Stimulated activated CD4-positive, alpha-beta T cell treated with anti-CD3 and anti-CD28 coated beads, TNF-alpha, amount 100 ng/mL, for 24 hours (primary cell): ENCODE measurements at places on chromosomes 7 and 10.

GRCh38 chr10:128230401-128230800 is 104.2 kb upstream of the MKI67 start:
- DNase-seq, result no peak

DNA sequence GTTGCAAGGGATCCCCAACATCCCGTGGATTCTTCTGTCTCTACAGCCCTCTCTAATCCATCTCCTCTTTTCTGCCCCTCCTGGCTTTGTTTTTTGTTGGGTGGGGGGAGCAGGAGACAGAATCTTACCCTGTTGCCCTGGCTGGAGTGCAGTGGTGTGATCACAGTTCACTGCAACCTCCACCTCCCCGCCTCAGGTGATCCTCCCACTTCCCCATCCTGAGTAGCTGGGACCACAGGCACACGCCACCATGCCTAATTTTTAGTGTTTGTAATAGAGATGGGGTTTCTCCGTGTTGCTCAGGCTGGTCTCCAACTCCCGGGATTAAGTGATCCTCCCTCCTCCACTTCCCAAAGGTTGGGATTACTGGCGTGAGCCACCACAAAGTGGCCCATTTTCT is 121.8 kb downstream of the MYL10 start:
- DNase-seq, result no peak

DNA sequence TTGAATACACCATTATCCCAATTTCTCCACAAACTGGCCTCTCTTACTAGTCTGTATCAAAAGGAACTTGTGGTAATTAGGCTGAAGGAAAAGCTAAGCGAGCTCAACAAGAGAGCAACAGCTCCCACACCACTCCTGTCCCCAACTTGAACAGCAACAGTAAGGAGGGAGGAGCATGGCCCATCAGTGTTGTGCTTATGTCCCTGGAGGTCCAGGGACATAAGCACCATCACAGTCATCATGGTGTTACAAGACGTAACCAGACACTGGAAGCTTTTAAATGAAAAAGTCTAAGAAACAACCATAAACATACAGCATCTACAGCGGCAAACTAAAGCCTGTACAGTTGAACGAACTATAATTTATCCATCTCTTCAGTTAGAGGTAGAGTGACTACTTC is 989 bp downstream of the ERLIN1 start:
- DNase-seq, result no peak

- no peak for DNase-seq
These were observed 44.9 kb upstream of the CNPY1 start for GRCh38 chr7:155591055-155591775.

DNA sequence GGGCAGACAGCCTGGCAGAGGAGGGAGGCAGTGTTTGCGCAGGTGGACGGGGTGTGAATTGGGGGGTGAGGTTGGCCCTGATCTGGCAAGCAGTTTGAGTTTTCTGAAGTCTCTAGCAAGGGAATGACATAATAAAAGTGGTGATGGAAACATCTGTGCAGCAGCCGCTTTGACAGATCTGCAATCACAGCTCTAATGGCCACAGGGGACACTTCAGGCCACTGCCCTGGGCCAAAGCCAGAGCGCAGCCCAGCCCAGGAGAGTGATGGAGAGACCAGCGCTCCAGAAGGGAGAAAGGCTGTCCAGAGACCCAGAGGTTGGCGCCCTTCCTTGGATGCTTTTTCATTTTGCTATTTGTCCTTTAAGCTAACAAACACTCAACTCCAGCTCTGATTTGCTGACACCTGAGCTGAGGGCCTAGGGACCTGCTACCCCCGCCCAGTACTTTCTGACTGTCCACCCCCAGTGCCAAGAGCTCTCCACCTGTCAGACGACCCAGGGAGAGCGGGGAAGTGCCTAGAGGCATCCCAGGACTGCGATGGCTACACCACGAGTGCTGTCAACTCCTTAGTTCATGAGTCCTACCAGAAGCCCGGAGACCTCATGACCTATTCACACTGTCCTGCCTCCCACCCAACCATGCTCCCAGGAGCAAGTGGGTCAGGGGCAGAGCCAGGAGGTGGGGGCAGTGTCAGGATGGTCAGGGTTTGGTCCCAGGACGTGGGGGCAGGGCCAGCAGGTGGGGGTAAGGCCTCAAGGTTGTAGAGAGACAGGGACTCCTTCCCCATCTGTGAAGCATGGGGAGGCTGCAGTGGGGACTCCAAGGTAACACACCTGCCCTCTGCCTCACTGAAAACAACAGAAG is 112.6 kb downstream of the PRKAG2 start:
- DNase-seq, result no peak

GRCh38 chr10:76974017-76974691 is 663.5 kb downstream of the KCNMA1 start:
- no peak for DNase-seq

- DNase-seq, result no peak
These were observed 56.8 kb downstream of the PARP12 start for GRCh38 chr7:140005754-140006503.

DNA sequence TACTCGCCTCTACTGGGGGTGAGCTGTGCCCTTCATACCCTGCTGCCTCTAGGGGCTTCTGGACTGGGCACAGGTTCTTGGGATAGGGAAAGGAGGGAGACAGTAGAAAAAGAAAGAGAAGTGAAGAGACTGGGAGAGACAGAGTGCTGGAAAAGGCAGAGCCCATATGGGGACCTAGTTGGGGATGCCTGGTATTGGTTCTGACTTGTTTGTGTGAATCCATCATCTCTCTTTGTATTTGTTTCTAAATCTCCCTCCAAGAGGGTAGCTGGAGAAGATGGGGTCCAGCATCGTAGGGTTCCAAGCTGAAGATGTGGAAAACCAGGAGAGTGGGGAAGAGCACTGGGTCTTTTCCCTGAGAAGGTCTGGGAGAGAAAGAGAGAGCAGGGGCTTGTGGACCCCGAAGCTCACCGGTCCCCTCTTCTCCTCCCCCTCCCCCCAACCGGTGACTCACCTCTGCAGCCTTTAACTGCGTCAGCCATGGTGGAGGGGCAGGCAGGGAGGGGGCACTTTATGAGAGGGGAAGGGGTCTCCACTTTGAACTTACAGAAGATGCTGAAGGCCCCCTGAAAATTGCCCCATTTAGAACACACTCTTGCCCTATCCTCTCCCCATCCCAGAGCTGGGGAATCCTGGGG is 3.2 kb upstream of the VGF start:
- no peak for DNase-seq

DNA sequence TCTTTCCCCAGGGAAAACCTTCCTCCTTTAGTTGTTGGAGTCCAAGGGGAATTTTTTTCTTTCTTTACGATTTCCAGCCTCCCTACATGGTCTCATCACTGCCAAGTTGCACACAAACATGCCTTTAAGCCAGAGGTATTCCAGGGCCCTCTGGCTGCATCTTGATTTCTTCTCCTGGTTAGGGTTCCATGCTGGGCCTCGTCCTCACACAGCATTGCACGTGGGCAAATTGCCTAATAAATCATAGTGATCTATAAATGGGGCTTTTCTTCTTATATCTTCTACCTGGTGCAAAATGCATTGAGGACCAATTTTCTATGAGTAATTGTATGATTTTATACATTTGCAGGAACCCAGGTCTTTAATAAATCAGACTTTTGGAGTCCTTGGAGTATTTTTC is 284.2 kb downstream of the C7orf25 start:
- no peak for DNase-seq

DNA sequence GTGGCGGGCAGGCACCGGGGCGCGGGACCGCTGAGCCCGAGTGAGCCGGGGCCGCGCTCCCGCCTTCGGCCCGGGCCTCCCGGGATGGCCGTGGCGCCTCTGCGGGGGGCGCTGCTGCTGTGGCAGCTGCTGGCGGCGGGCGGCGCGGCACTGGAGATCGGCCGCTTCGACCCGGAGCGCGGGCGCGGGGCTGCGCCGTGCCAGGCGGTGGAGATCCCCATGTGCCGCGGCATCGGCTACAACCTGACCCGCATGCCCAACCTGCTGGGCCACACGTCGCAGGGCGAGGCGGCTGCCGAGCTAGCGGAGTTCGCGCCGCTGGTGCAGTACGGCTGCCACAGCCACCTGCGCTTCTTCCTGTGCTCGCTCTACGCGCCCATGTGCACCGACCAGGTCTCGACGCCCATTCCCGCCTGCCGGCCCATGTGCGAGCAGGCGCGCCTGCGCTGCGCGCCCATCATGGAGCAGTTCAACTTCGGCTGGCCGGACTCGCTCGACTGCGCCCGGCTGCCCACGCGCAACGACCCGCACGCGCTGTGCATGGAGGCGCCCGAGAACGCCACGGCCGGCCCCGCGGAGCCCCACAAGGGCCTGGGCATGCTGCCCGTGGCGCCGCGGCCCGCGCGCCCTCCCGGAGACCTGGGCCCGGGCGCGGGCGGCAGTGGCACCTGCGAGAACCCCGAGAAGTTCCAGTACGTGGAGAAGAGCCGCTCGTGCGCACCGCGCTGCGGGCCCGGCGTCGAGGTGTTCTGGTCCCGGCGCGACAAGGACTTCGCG is 534 bp downstream of the FZD9 start:
- peak; percentile 18 for DNase-seq

DNA sequence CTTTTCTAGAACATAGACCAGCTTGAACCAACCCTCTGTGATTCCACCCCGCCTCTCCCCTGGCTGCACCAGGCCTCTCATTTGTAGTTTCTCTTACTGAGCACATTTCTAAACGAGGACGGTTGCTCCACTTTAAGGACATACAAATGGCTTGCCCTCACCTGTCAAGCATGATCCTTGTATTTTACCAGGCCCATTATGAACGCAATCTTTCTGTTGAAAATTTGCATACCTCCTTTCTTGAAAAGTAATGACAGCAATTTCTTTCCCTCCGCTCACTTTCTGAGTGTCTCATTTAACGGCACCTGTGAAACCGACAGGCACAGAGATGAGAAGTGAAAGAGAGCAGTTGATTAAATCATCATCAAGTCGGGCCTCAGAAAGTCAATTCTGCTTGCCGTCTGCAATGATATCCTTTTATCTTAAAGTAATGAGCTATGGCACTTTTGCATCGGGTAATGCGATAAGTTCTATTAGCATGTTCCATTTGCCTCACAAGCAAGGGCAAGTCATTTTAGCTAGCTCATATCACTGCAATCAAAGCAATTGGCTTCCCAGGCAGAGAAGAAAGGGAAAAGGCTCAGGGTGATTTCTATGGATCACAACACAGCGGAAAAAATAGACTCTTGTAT is 705.6 kb upstream of the GALNT17 start:
- DNase-seq, result no peak

- DNase-seq, result no peak
These were observed 25.5 kb downstream of the KLHDC10 start for GRCh38 chr7:130095812-130096211.

- DNase-seq, result no peak
These were observed 308.8 kb upstream of the PHYHIPL start for GRCh38 chr10:58867683-58868082.

DNA sequence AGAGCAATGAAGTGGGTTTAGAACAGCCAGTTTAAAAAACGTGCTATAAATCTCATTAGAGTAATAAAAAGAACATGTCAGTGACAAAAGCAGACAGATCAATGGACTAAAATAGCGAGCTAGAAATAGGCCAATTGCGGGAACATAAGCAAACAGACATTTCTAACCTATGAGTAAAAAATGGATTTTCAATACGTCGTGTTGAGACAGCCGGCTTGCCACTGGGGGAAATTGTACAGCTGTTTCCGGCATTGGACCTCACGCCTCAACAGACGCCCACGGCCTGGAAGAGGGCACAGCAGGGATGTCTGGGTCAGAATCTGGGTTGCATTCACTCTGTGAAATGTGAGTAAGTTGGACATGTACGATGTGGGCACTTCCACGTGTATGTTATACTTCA is 92.9 kb downstream of the SVOPL start:
- DNase-seq, result peak; percentile 22

GRCh38 chr7:112097524-112097923 is 108.7 kb downstream of the DOCK4 start:
- DNase-seq, result no peak

DNA sequence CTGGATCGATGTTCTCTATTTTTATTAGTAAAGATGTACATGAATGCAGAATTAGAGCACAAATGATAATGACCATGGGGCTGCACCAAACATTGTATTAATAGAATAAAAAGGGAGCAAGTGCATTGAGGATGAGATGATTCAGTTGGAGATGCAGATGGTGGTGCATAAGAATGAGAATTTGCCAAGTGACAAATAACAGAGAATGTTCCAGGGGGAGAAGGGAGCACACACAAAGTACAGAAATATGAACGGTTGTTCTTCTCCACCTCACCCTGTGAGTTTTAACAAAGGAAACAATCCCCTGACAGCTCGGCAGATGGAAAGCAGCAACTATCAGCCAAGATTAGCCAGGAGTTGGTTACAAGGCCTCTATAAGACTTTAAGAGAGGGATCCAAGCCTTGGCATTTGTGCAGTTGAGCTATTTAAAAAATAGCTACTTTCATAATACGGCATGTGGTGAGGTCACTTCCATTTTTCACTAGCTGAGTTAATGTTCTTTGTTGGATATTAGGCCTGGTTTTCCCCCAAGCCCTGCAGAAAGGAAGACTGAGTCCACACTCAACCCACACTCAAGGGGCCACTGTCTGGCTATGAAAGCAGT is 462.5 kb downstream of the TNS3 start:
- no peak for DNase-seq

DNA sequence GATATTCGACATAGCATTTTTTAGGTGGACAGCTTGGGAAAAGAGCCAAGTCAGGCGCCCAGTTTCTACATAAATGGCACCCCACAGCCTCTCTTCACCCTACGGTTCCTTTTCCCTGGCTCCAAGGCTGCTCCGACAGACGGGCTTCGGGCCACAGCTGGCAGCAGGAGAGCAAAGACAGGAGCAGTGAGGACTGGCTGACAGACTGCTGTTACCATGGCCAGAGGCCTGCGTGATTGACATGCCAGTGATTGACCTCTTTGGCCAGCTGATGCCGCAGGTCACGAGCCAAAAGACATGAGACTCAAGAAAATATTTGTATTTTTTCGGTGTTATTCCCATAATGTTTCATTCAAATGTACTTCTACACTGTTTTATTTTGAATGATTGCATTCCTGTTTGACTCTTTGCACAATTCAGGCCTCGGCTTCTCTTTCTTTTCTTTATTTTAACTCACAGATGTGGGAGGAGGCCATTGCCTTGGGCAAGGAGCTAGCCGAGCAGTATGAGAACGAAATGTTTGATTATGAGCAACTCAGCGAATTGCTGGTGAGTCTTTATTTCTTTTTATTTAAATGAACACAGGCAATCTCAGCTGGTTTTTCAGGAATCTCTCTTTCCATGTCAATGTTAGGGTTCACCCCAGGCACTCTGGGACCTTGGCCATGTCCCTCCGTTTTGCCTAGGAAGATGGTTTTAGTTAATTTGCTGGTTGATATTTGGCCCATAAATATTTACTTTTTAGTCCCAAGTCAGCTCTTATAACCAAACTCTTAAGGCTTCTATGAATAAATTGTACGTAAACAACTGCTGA is 146.3 kb upstream of the NPS start:
- no peak for DNase-seq

- no peak for DNase-seq
These were observed 26.4 kb downstream of the ZNRF2 start for GRCh38 chr7:30310674-30311362.
